Sigmoid colon (tissue), 7 donors: ENCODE measurements at places on chromosomes 13 and 19. TPM values are rescaled to one million over a fixed set of nuclear protein-coding genes. Genes with fewer than 3 reads are reported as not detected.

S1PR5 gene
- total RNA-seq: not detected

GRIK5 gene
- 23.3 TPM for total RNA-seq

CEACAM5 gene
- 3.2 TPM for total RNA-seq

- no peak overlapping the region for H3K4me3 ChIP-seq
- H3K27ac ChIP-seq: no peak overlapping the region
- no peaks in the 10 kb centered on the region for H3K4me1 ChIP-seq
- no peaks in the 10 kb centered on the region for H3K27me3 ChIP-seq
- no peak for DNase-seq
- H3K36me3 ChIP-seq: no peaks in the 10 kb centered on the region
Observed at GRCh38 chr19:10587839-10588150, 683 bp upstream of the AP1M2 start.

- no peaks in the 10 kb centered on the region for H3K27me3 ChIP-seq
- DNase-seq: no peak
- H3K36me3 ChIP-seq: no peaks in the 10 kb centered on the region
- H3K4me1 ChIP-seq: no peaks in the 10 kb centered on the region
- no peak overlapping the region for H3K4me3 ChIP-seq
- no peak overlapping the region for H3K27ac ChIP-seq
Observed at GRCh38 chr13:109088624-109088917, 459.2 kb downstream of the MYO16 start.

- H3K36me3 ChIP-seq: no peaks in the 10 kb centered on the region
- DNase-seq: no peak
- H3K4me1 ChIP-seq: peaks cover 9% of the 10 kb centered on the region
- no peak overlapping the region for H3K4me3 ChIP-seq
- no peak overlapping the region for H3K27ac ChIP-seq
Observed at GRCh38 chr13:32907211-32907610, 109.0 kb upstream of the KL start.

GRCh38 chr19:39194832-39195542 lies 1.8 kb upstream of the NCCRP1 start:
- peaks cover 51% of the 10 kb centered on the region for H3K27me3 ChIP-seq
- H3K27ac ChIP-seq: no peak overlapping the region
- H3K4me3 ChIP-seq: no peak overlapping the region
- H3K36me3 ChIP-seq: no peaks in the 10 kb centered on the region
- H3K4me1 ChIP-seq: peaks cover 6% of the 10 kb centered on the region

DNA sequence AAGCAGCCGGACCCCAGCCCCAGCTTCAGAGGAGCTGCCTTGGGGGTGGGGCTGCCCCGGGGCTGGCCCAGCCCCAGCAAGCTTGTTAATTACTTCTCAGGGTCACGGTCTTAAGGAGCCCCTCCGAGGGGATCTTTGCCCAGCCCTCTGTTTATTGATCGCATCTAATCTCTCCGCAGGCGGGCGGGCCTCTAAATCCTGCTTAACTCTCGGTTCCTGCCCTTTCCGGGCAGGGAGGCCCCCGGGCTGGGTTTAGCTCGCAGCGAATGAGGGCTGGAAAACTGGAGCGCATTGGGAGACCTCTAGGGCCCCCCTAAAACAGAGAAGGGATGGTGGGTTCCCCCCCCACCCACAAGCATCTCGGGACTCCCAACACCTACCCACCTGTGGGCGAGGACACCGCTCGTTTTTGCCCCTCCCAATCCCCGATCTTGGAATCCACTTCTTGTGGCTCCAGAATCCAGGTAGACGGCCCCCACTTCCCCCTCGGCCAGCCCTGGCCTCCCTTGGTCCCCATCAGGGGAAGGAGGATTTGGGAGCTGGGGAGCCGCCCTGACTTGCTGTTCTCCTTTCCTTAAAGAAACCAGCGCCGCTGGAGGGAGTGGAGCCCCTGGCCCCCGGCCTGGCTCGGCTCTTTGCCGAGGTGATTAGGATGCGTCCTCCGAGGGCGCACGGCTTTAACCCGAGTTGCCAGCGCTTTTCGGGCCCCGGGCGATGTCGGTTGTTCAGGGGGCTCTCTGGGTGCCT lies 59.5 kb upstream of the ADGRL1 start:
- no peak overlapping the region for H3K27ac ChIP-seq
- H3K36me3 ChIP-seq: no peaks in the 10 kb centered on the region
- peaks cover 18% of the 10 kb centered on the region for H3K27me3 ChIP-seq
- DNase-seq: no peak
- H3K4me1 ChIP-seq: no peaks in the 10 kb centered on the region
- H3K4me3 ChIP-seq: no peak overlapping the region
